ENCODE measurements at places on chromosomes 1 and 21.

DNA sequence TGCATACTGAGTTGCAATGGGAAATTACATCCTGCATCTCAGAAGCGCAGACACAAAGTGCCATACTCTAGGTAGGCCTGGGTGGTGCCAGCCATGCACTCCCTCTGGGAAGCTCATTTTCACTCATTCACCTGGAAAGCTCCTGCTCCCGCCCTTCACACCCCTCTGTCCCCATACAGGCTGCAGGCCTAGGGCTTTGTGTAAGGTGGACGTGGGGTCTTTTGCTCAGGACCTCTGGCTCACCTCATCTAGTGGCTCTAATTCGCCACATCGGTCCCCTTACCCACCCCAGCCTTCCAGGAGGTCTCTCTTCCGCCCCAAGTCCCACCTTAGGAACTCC lies 751 bp downstream of the MRPS15 start:
- H3K4me3 ChIP-seq, result peak overlapping the region; percentile 92
- H3K36me3 ChIP-seq, result peaks cover 29% of the 10 kb centered on the region
- no peak for DNase-seq
- H3K27me3 ChIP-seq, result peaks cover 23% of the 10 kb centered on the region
- no peaks in the 10 kb centered on the region for H3K4me1 ChIP-seq

- no peaks in the 10 kb centered on the region for H3K27me3 ChIP-seq
- no peaks in the 10 kb centered on the region for H3K4me1 ChIP-seq
- H3K36me3 ChIP-seq, result no peaks in the 10 kb centered on the region
- H3K4me3 ChIP-seq, result no peak overlapping the region
Observed at GRCh38 chr1:155463865-155464650, 98.5 kb downstream of the ASH1L start.

GRCh38 chr1:7104339-7104738 lies 319.1 kb downstream of the CAMTA1 start:
- H3K36me3 ChIP-seq, result no peaks in the 10 kb centered on the region
- DNase-seq, result no peak
- no peaks in the 10 kb centered on the region for H3K27me3 ChIP-seq
- no peak overlapping the region for H3K27ac ChIP-seq

DNA sequence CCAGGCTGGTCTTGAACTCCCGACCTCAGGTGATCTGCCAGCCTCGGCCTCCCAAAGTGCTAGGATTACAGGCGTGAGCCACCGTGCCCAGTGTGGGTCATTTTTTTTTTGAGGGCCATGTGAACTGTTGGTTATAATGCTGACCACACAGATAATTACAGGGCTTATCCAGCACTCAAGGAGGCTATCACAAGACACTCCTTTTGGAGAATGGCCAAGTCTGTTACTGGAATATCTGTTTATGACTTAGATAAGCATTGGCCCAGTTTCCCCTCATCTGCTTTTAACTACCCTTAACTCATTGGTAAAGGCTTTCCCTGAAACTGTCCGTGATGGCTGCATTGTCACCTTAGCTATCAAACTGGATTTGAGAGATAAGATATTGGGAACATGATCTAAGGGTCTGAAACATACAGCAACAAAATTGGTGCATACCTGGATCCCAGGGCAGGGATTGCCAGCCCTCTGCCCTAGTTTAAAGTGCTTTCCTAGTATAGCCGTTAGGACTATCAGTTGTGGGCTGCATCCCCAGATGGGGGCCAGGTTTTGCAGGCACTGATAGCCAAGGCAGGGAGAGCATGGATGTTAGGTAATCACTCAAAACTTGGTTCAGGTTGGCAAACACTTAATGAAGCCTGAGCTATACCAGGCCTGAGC lies 15.6 kb downstream of the SZT2 start:
- H3K27me3 ChIP-seq, result no peaks in the 10 kb centered on the region
- no peak overlapping the region for H3K4me3 ChIP-seq

DNA sequence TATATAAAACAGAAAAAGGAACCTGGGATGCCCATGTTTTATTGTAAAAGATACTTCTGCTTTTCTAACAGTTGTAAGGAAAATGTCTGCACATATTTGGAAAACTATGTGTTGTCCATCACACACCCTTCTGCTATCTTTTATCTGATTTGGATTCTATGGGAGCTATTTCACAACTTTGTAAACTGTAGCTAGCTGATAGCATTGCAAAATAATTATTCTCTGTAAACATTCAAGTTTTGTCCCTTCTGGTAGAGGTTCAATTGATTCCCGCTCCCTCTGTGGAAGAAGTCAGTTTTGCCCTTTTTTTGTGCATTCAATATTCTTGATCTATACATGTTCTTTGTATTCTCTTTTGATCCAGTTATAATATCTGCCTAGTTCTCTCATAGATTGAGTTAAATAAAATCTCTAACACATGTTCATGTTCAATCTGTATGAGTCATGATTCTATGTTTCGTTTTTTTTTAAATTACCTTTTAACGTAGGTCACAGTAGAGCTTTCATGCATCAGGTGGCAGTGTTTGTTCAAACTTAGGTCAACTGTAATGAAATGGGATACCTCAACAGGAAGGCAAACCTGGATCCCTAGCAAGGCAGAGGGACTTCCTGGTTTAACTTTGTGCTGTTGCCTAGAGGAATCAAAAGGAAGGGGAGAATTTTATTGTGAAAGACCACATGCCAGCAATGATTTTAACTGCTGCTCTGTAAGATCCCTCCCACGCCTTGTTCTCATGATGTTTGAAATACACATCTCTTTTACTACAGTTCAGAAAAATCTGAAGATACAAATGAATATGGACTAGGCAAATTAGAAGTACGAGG lies 26.0 kb upstream of the BCL9 start:
- H3K27ac ChIP-seq, result no peak overlapping the region
- no peaks in the 10 kb centered on the region for H3K4me1 ChIP-seq
- H3K27me3 ChIP-seq, result no peaks in the 10 kb centered on the region
- H3K36me3 ChIP-seq, result no peaks in the 10 kb centered on the region

GRCh38 chr1:213669964-213670691 lies 317.6 kb upstream of the PROX1 start:
- H3K36me3 ChIP-seq, result no peaks in the 10 kb centered on the region
- no peak overlapping the region for H3K4me3 ChIP-seq
- no peaks in the 10 kb centered on the region for H3K27me3 ChIP-seq
- DNase-seq, result peak; percentile 66

- H3K4me3 ChIP-seq, result no peak overlapping the region
- peaks cover 89% of the 10 kb centered on the region for H3K36me3 ChIP-seq
- H3K27me3 ChIP-seq, result no peaks in the 10 kb centered on the region
- DNase-seq, result no peak
Observed at GRCh38 chr1:31261916-31262315, 22.2 kb upstream of the NKAIN1 start.

GRCh38 chr1:95829556-95829955 lies 595.5 kb downstream of the RWDD3 start:
- no peaks in the 10 kb centered on the region for H3K27me3 ChIP-seq
- no peaks in the 10 kb centered on the region for H3K36me3 ChIP-seq
- no peak overlapping the region for H3K27ac ChIP-seq
- H3K4me1 ChIP-seq, result no peaks in the 10 kb centered on the region

- no peaks in the 10 kb centered on the region for H3K27me3 ChIP-seq
- peaks cover 40% of the 10 kb centered on the region for H3K4me1 ChIP-seq
- H3K27ac ChIP-seq, result no peak overlapping the region
- no peak for DNase-seq
Observed at GRCh38 chr1:19477284-19478249, 7.8 kb downstream of the CAPZB start.

DNA sequence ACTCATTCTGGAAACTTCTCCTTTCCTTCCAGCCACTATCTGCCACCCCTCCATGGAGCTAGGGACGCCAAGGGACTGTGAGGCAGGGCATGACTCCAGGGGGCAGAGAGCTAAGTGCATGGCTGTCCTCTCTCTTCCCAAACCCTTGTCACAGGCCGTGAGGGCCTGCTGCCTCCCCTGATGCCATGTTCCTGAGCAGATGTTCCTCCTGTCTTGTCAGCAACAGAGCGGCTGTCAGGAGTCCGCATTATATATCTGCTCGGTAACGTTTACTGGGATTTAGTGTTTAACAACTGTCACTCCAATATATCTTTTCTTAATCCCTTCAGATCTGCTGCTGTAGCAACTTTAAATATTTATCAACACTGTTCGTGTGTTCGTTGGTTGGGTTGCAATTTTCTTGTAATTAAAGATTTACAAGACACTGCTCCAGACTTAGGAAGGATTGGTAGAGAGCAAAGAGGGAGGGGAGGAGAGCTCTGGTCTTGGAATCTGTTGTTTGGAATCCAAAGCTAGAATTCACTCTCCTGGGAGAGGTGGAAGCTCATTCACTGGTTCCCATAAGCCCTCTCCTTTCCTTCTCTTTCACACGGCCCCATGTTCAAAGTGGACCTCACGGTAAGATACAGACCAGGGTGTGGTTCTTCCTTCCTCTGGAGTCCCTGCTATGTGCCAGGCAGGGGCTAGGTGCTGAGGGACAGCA lies 76.2 kb downstream of the MDM4 start:
- H3K36me3 ChIP-seq, result no peaks in the 10 kb centered on the region
- no peak for DNase-seq
- H3K27ac ChIP-seq, result no peak overlapping the region
- no peaks in the 10 kb centered on the region for H3K27me3 ChIP-seq
- peaks cover 7% of the 10 kb centered on the region for H3K4me1 ChIP-seq

DNA sequence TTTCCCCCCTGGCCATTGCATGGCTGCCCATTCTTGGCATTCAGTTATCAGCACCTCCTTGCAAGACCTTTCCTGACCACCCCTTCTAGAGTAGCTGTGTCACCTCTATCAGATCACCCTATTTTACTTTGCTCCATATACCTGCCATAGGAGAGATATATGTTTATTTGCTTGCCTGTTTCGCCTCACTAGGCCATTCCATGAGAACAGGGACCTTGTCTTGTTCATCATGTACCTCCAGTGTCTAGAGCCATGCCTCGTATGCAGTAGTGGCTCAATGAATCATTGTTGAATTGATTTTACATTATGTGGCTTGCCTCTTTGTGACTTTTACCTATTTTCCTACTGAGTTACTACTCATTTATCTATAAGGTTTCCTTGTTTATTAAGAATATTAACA lies 26.4 kb upstream of the PADI2 start:
- no peak for DNase-seq
- no peak overlapping the region for H3K27ac ChIP-seq
- no peak overlapping the region for H3K4me3 ChIP-seq
- H3K36me3 ChIP-seq, result no peaks in the 10 kb centered on the region
- H3K4me1 ChIP-seq, result no peaks in the 10 kb centered on the region

DNA sequence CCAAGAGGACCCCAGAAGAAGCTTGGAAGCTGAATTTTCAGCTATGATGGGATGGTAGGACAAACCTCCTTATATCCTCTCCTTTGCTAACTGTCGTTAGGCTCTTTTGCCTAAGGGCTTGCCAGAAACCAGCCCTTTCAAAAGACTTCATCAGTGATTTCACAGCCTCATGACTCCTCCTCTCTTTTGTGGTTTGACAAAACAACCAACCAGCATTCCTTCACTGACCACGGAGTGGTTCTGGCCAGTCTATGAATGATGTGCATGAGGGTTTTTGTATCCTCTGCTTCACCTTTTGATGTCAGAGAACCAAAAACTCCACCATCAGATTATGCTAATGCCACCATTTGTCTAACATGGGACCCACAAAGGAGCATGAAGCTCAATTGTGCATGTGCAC lies 116.9 kb upstream of the COA6 start:
- H3K27ac ChIP-seq, result no peak overlapping the region
- no peak for DNase-seq
- H3K4me1 ChIP-seq, result no peaks in the 10 kb centered on the region
- no peak overlapping the region for H3K4me3 ChIP-seq
- H3K27me3 ChIP-seq, result no peaks in the 10 kb centered on the region

DNA sequence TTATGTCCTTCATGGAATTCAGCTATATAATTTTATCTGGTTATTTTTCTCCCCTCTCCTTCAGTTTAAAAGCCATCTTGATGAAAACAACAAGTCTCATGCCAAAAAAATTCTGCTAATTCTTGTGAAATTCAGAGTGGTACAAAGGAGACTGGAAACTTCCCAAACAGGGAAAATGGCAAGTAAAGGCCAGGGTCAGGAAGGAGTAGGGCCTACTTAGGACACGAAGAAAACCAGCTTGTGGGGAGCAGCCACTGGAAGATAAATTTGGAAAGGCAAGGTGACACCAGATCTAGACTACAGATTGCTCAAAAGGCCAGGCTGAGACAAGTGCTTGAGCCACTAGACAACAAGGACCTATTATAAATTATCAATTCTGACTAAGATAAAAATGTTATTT lies 6.4 kb downstream of the TSTD1 start:
- H3K4me1 ChIP-seq, result 0 out of 2 replicates have a peak, but pooled peaks cover 5% of the 10 kb centered on the region
- H3K27me3 ChIP-seq, result no peaks in the 10 kb centered on the region

DNA sequence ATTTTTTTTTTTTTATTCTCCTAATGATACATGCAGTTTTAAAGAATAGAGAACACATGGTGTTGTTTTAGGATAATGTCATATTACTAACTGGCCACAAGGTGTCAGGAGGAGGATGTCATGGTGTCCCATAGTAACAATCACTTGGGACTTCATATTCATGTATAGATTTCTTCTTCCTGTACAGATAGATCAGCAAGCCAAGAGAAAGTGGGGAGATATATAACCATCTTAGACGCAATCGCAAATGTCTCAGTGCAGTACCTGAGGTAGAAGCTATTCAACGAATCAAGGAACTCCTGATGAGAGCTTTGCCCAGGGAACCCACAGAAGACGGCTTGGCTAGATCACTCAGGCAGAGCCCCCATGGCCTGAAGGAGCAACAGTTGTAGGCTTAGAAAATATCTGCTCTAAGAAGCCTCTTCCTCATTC lies 12.3 kb downstream of the OR2T11 start:
- H3K27me3 ChIP-seq, result no peaks in the 10 kb centered on the region
- no peak overlapping the region for H3K4me3 ChIP-seq
- no peak overlapping the region for H3K27ac ChIP-seq
- no peak for DNase-seq
- H3K4me1 ChIP-seq, result no peaks in the 10 kb centered on the region

DNA sequence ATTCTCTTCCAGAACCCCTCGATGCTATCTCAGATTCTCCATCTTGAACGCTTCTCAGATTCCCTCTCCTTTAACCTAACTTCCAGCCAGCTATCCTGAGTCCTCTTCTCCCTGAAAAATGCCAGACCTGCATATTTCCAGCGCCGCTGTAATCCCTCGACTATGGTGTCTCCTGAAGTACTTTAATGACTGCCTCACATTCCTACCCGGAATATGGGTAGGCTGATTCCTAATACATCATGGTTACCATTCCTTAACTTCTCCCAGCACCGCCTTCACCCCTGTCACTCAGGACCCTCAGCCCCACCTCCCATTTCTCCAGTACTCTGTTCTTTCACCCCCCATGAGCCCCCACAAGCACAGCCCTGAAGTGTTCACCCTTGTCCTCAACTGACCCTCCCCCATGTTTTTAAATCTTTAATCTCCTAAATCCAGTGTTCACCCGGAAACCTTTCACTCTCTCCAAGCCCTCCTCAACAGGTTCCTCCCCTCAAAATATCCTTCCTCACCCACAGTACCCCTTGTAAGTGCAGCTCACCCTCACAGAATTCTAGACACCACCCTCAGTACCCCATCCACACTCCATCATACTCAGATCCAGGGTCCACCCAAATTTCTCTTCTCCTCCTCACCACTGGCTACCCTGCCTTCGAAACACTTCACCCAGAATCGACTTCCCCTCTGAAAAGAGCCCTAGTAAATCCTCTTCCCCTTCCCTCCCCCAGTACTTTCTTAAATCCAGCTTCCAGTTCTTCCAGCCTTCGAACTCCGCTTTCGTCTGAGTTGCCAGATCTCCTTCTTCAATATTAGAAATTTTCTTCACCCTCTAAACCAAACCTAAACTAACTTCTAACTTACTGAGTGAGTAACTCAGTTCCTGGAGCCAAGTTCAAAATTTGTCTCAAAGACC lies 922 bp downstream of the CPT2 start:
- no peaks in the 10 kb centered on the region for H3K27me3 ChIP-seq
- peaks cover 4% of the 10 kb centered on the region for H3K4me1 ChIP-seq
- H3K36me3 ChIP-seq, result peaks cover 14% of the 10 kb centered on the region
- no peak for DNase-seq
- H3K4me3 ChIP-seq, result peak overlapping the region; percentile 73
- H3K27ac ChIP-seq, result peak overlapping the region; percentile 61
